ENCODE measurements at places on chromosomes 12 and 14. TPM values are rescaled to one million over a fixed set of nuclear protein-coding genes. Genes with fewer than 3 reads are reported as not detected.

Gene TTC6
- total RNA-seq: not detected

Gene RFX4
- total RNA-seq: not detected

Gene KRAS
- 19.0 TPM for total RNA-seq

Gene SAMD15
- total RNA-seq: 0.14 TPM

DNA sequence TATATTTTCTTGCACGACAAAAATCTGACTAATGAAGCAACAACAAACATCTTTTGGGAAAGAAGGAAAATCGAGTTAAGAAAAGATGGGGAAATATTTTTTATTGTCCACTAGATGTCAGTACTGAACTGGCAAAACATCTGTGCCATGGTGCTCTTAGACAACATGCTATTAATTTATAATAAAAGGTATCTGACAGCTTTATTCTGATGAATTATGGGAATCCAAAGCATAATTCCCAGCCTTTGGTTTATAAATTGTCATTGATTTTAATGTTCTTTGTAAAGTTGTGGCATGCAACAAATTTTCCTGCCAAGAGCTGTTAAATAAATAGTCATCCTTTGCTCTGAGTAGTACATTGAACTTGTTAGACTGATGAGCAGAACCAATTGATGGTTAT is 231.2 kb downstream of the ETNK1 start:
- no peak overlapping the region for H3K4me3 ChIP-seq
- no peaks in the 10 kb centered on the region for H3K27me3 ChIP-seq
- H3K27ac ChIP-seq: no peak overlapping the region

Gene P2RX4
- 50.4 TPM for total RNA-seq

DNA sequence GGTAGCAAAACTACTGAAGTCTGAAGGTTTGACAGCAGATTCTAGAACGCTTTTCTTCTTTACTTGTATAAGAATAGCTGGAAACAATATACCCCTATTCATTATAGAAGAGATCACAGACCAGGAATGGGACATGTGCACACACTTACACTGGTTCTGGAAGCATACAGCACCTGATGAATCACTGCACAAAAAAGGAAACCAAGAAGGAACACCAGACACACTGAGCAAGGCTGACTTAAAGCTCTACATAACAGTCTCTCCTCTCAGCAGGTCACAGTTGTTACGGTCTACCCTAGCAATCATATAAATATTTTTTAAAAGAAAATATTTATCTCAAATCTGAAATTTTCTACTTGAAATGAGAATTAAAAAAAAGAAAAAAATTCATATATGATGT is 13.5 kb downstream of the ATP2B1 start:
- no peak overlapping the region for H3K4me3 ChIP-seq
- no peak overlapping the region for H3K27ac ChIP-seq
- DNase-seq: no peak
- no peaks in the 10 kb centered on the region for H3K36me3 ChIP-seq
- H3K27me3 ChIP-seq: no peaks in the 10 kb centered on the region

GRCh38 chr12:105485321-105485910 is 154.9 kb downstream of the C12orf75 start:
- H3K4me1 ChIP-seq: no peaks in the 10 kb centered on the region
- H3K27me3 ChIP-seq: no peaks in the 10 kb centered on the region
- no peak overlapping the region for H3K4me3 ChIP-seq
- DNase-seq: no peak

DNA sequence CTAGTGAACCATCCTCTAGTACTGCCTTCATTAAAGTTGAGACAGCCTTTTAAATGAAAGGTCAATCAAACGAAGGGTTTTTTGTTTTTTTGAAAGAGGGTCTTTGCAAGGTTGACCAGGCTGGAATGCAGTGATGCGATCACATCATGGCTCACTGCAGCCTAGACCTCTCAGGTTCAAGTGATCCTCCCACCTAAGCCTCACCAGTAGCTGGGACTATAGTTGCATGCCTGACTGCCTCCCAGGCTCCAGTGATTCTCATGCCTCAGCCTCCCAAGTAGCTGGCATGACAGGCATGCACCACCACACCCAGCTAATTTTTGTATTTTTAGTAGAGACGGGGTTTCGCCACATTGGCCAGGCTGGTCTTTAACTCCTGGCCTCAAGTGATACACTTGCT is 114.6 kb upstream of the SINHCAF start:
- H3K4me1 ChIP-seq: no peaks in the 10 kb centered on the region
- H3K36me3 ChIP-seq: no peaks in the 10 kb centered on the region
- no peak overlapping the region for H3K4me3 ChIP-seq

Gene B4GALNT1
- total RNA-seq: 11.0 TPM

DNA sequence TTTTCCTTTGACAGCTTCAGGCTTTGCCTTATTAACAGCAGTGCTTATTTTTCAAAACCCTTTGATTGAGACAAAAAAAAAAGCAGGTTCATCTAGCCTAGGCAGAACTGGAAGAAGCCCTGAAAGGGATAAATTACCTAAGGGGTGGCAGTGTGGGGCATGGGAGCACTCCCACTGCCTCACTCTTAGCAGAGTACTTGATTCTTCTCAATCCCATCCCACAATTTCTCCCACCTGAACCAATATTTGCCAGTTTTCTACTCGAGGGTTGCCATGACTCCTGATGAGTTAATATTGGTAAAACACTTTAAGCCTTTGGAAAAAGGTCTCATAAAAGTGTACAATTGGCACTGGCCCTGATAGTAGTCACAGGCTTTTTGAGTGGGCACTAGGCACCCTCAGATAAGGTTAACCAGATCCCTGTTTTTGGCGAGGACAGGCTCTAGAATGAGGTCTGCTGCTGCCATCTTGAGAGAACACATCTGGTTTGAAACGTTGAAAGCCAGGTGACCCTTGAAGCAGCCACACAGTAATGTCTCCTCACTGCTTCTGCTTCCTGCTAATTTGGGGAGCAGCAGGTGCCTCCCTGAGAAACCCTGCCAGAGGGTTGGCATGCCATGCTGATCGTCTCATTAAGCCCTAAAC is 320.0 kb downstream of the RAD51B start:
- H3K4me3 ChIP-seq: no peak overlapping the region
- no peak for DNase-seq
- H3K4me1 ChIP-seq: peaks cover 67% of the 10 kb centered on the region
- H3K36me3 ChIP-seq: no peaks in the 10 kb centered on the region

GRCh38 chr12:75766263-75767160 is 255.1 kb upstream of the KRR1 start:
- no peak overlapping the region for H3K4me3 ChIP-seq
- H3K36me3 ChIP-seq: no peaks in the 10 kb centered on the region
- no peaks in the 10 kb centered on the region for H3K4me1 ChIP-seq
- no peaks in the 10 kb centered on the region for H3K27me3 ChIP-seq
- no peak overlapping the region for H3K27ac ChIP-seq

DNA sequence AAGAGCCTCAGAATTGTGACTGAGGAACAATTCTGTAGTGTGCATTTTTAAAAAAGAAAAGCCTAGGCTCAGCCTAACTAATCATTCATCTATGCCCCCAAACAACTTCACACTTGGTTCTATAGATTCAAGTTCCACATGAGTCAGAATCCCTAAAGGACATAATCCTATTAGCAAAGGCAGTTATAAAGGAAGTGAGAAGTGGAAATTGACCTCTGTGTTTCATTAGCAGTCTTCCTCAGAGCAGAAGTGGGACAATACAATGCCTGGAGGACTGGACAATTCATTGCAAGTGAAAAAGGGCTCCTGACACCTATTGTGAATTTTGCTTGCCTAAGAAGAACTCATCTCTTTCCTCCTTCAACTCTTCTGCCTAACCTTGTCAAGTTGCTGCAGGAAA is 222.3 kb downstream of the PTPRO start:
- no peaks in the 10 kb centered on the region for H3K27me3 ChIP-seq
- DNase-seq: no peak
- peaks cover 69% of the 10 kb centered on the region for H3K4me1 ChIP-seq
- H3K27ac ChIP-seq: peak overlapping the region; percentile 79

Gene KRT75
- not detected for total RNA-seq

DNA sequence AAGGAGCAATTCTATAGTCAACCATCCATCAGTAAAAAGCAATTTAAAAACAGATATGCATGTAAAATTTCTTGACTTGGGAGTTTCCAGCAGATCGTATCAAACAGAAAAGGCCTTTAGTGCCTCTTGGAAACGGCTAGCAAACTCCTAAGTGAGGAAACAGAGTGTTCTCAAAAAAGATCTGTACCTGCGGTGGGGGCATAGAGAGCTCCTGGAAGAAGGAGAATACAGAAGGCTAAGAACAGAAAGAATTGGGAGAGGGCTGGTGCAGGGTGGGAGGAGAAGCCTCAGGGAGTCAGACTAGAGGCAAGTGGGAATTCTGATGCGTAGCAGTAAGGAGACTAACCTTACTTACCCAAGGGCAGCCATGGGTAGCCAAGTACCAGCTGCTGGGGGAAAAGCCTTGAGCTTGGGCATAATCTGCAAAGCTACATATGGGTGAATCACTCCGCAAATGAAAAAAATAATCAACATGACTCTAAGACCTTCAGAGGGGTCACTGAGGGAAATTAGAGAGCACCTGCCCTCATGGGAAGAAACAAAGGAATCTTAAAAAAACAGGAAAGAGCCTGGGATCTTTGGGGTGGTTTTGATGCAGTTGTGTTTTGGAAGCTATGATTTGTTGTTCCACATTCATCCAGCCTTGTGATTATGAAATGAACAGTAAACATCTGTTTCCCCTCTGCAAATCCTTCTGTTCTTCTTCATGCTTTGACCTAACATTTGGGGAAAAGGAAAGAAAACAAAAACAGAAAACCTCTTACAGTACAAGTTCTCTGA is 10.4 kb downstream of the RHOJ start:
- H3K27me3 ChIP-seq: no peaks in the 10 kb centered on the region
- H3K4me3 ChIP-seq: no peak overlapping the region
- no peak for DNase-seq
- no peaks in the 10 kb centered on the region for H3K4me1 ChIP-seq

Gene GYS2
- total RNA-seq: not detected

DNA sequence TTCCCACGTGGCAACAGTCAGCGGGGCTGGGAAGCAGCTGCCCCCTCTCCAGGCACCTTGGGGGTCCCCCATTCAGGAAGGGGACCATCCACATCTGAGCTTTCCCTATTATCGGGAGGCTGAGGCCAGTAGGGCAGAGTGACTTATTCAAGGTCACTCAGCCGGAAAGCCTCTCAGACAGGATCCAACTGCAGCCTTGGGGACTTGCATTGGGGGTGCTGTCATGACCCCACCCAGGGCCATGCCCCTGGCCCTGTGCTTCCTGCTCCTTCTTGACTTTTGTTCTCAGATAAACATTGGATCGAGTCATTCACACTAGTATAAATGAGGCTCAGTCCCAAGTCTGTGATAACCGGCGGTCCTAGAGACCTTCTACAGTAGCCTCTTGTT is 12.6 kb downstream of the BEGAIN start:
- no peak overlapping the region for H3K4me3 ChIP-seq
- no peaks in the 10 kb centered on the region for H3K27me3 ChIP-seq

GRCh38 chr14:52395728-52396127 is 81.6 kb downstream of the PTGER2 start:
- H3K36me3 ChIP-seq: no peaks in the 10 kb centered on the region
- H3K4me3 ChIP-seq: no peak overlapping the region
- H3K4me1 ChIP-seq: peaks cover 5% of the 10 kb centered on the region
- no peak overlapping the region for H3K27ac ChIP-seq
- H3K27me3 ChIP-seq: no peaks in the 10 kb centered on the region
- no peak for DNase-seq

Gene CIROP
- 1.1 TPM for total RNA-seq

DNA sequence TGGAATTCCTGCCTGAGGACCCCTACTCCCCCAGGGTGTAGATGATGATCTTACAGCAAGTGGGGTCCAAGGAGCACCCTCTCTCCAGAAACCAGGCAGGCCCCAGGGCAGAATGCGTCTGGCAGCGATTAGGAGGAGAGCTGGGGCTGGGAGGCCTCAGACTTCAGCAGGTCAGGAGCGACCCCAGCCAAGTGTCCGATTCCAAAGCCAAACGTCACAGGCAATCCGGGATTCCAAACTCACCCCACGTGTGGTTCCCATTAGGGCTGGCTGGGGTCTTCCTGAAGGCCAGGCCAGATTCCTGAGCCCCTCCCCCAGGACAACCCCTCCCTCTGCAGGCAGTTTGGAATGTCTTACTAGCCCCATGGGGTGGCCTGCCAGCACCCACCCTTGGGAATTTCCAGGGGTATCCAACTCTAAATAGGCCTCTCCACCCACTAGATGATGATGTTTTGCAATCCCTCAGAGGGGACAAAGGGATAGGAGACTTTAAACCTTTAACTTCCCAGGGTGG is 17.3 kb upstream of the FIGNL2 start:
- H3K36me3 ChIP-seq: no peaks in the 10 kb centered on the region
- H3K27me3 ChIP-seq: no peaks in the 10 kb centered on the region
- H3K4me1 ChIP-seq: peaks cover 12% of the 10 kb centered on the region
- no peak for DNase-seq
- no peak overlapping the region for H3K4me3 ChIP-seq

Data from thoracic aorta (tissue), 2 donors.